Osteocyte (in vitro differentiated cells): ENCODE measurements at places on chromosomes 5 and 9. TPM values are rescaled to one million over a fixed set of nuclear protein-coding genes. Genes with fewer than 3 reads are reported as not detected.

DNA sequence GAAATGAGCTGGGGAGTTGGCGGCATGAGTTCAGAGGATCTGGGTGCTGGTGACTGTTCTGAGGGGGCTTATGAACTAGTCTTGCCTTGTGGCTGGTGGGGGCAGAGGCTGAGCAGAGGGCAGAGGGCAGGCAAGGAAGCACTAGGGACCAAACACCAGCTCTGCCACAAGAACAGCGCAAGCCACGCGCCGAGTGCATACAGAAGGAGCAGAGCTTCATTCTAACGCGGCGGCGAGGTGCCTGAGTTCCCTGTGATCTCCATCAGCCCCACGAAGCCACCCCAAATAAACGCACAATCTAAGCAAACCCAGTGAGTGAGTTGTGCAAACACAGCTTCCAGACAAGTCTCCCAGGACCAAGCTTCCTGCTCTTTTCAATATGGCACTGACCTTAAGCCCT is 110.6 kb upstream of the ALDH1B1 start:
- DNase-seq, result peak; percentile 59

DNA sequence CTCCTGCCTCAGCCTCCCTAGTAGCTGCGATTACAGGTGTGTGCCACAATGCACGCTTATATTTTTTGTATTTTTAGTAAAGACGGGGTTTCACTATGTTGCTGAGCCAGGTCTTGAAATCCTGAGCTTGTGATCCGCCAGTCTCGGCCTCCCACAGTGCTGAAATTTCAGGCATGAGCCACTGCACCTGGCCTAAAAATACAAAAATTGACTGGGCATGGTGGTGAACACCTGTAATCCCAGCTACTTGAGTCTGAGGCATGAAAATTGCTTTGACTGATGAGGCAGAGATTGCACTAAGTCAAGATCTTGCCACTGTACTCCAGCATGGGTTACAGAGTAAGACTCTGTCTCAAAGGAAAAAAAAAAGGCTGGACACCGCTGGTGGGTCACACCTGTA is 13.1 kb upstream of the DYNC2I2 start:
- no peak for DNase-seq

DNA sequence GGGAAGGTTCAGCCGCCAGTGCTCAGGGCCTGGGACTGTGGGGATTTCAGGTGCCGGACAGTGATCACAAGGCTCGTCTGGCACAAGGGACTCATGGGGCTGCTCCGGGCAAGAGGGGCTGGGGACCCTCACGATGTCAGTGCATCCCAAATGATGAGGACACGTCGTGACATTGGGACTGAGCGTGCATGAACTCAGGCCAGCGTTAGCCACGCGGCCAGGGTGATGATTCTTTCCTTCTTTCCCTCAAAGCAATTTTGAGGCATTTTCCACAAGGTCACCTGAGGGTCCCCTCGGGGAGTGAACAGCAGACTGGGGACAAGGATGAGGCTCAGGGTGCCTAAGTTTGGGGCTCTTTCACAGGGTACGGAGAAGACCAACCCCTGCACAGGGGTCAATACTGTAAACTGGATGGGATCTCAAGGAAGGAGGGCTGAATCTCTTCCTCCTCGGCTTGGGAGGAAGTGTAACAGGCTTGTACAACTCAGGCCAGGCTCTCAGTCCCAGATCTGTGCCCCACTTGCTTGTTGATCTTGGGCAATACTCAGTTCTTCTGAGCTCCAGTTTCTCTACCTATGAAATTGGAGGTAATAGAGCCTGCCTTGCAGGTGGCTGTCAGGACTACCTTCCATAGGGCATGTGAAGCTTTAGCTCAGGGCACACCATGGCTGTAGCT is 78.5 kb downstream of the PRRT1B start:
- no peak for DNase-seq

GRCh38 chr5:107486489-107486888 is 184.2 kb downstream of the EFNA5 start:
- no peak for DNase-seq

DNA sequence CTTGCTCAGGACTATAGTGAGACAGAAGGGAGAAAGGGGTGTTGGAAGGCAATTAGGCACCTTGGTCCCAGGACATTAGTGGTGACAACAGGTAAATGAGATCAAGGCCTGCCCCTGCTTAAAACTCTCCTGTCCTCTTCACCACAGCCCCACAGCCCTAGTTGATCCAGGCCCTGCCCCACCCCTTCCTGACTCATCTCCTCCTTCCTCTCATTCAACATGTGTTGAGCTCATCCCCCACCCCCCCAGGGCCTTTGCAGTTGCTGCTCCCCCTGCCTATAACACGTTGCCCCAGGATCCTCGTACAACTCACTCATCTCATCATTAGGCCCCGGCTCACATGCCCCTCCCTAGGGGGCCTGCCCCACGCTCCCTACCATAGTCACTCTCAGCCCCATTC is 66.8 kb downstream of the TSPAN17 start:
- DNase-seq, result no peak

DNA sequence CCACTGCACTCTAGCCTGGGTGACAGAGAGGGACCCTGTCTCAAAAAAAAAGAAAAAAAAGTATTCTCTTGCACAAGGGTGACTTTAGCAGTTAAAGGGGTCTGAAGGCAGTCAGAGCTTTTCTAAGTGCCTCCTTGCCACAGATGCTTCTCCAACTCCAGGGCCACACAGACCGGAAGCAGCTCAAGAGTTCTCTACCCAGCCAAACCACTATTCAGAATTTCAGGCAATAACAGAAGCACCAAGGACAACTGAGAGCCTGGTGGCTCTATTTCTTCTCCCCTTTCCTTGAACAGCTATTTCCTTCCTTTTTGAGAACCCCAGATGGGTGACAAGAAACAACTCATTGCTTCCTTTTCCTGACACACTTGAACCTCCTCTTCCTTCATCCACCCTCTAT is 2.2 kb downstream of the FAM219A start:
- DNase-seq, result no peak

DNA sequence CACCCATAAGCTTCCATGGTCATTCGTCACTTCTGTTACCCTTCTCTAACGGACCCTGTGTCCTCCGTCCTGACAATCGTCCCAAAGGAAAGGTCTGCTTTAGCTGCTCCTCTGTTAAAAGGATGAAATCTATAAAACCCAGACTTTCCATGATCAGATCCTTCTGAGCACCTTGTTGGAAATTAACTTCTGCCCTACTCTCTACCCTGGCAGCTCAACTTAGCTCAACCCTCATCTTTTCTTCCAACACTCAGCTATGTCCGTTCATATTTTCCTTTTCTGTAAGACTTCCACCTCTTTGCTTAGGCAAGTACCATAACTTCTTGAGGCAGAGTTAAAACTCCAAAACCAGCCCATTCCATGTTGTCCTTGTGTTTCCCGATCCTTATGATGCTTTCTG is 205.4 kb downstream of the SPATA31A6 start:
- no peak for DNase-seq

GRCh38 chr9:126704892-126705766 is 91.4 kb downstream of the LMX1B start:
- DNase-seq, result peak; percentile 92

DNA sequence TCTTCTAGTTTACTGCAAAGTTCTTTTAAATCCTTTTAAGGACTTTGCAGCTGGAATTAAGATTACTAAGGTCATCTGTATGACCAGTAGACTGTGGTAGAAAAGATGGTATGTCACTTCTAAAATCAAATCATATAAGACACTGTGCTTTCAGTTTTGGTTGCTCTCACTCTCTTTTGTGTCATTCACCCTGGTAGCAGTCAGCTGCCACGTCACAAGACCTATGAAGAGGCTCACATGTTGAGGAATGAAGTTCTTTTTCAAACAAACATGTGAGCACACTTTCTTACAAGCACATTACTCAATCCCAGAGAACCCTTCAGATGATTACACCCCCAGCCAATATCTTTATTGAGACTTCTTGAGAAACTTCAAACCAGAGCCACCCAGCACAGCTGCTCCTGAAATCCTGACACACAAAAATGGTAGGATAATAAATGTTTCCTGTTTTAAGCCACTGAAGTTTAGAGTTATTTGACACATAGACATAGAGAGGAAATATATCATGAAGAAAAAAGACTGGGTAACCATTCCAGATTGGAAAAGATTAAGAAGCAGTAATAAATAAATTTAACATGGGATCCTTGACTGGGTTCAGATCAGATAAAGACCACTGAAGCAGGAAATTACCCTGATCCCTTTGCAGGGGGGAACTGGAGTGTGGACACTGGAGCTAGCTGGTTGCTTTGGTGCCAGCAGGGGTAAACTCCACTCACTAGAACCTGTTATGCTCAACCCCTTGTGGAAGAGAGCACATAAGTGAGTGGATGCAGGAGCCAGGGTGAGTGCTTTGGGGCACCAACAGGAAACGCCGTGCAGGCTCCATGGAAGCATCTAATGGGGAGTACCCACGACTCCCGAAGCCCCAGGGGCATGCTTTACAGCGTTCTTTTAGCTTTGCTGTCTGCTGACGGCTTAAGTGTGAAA is 64.1 kb downstream of the SLCO4C1 start:
- DNase-seq, result no peak

DNA sequence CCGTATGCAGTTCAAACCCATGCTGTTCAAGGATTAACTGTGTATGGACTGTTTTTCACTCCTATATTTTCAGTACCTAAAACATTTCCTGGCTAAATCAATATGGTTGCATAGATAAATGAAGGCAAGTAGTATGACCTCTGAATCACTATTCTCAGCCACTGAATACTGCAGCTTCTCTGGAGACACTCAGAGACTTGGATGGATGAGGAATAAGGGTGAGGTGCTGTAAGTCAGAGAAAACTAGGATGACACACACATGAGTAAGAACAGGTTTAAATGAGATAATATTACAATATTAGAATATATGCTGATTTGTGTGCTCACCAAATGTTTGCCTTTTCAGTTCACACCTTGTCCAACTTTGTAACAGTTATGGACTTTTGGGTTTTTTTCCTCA is 26.0 kb upstream of the ANXA1 start:
- no peak for DNase-seq

- DNase-seq, result no peak
These were observed 142.5 kb upstream of the RETREG1 start for GRCh38 chr5:16759147-16759773.

DNA sequence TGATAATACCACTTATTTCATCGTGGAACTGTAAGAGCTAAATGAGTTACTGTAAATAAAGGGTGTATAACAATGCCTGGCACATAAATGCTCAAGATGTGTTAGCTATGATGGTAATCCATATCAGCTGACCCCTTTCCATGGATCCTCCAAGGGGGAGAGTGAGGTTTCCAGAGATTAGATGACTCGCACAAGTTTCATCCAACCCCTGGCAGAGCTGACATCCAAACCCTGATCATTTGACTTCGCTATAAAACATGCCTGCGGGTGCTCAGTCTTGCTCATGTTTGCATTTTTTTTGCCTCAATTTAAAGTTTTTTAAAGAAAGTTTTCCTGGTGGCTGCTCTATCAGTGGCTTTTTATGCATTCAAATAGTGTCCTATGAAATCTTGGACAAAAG is 145.7 kb upstream of the SMIM23 start:
- DNase-seq, result no peak

- DNase-seq, result no peak
These were observed 621.0 kb upstream of the ADAMTS16 start for GRCh38 chr5:4518903-4519672.

GRCh38 chr5:121937762-121938161 is 24.0 kb upstream of the SRFBP1 start:
- DNase-seq, result no peak

- DNase-seq, result no peak
These were observed 960 bp upstream of the GFRA3 start for GRCh38 chr5:138275379-138275782.

DNA sequence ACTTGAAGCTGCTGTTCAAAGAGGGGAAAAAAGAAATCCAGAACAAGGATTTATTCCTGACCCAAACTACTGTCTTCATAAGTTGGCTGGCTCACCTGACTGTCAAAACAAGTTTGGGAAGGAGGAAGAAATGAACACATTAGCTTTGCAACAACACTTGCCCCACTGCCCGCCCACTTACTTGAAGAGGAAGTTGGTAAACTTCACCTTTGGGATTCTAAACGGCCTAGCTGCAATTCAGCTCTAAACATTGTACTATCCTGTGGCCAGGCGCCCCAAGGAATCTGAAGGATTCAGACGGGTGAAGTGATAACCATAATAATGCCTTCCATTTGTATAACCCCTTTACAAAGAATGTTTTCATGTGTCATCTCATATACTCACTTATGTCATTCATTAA is 199.4 kb downstream of the ARRDC3 start:
- DNase-seq, result no peak

- DNase-seq, result no peak
These were observed 1.8 kb downstream of the OTP start for GRCh38 chr5:77636641-77637169.

- DNase-seq, result no peak
These were observed 716 bp downstream of the PROB1 start for GRCh38 chr5:139394123-139394653.

DNA sequence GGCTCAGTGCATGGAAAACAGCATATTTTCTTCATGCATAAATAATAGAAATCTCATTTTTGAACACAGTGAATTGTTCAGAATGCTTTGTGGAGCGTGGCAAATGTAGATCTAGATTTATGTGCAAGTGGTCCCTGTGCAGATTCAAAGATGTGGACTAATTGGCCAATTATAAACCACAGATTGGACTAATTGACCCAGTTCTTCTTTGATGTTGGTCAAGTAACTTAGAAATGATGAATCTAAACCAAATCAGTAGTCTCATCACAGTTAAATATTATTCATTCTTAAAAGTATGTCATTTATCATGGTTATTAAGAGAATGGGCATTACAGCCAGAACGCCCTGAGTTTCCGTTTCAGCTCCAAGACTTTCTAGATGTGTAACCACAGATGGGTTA is 11.7 kb upstream of the PDE4D start:
- DNase-seq, result no peak

DNA sequence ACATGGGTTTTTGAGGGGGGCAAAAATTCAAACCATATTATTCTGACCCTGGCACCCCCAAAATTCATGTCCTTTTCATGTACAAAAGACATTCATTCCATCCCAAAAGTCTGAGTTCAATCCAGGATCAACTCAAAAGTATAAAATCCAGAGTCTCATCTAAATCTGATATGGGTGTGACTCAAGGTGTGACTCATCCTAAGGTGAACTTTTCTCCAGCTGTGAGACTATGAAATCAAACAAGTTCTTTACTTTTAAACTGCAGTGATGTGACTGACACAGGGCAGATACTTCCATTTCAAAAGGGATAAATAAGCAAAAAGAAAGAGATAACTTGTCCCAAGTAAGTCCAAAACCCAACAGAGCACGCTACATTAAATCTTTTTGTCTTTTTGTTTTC is 20.6 kb upstream of the CYLC2 start:
- no peak for DNase-seq

The CCDC192 gene
- total RNA-seq, result not detected in 2 replicates

The COL27A1 gene
- 44.4 and 44.8 TPM in 2 replicates for total RNA-seq

The SLC6A7 gene
- total RNA-seq, result not detected in 2 replicates

The TMEM252 gene
- total RNA-seq, result not detected in 2 replicates
